Glomerular endothelial cell (primary cell): ENCODE measurements at places on chromosomes 3 and 15. TPM values are rescaled to one million over a fixed set of nuclear protein-coding genes. Genes with fewer than 3 reads are reported as not detected.

Gene ACOX2
- 0.10 and 4.7 TPM in 2 replicates for total RNA-seq

Gene MFSD1
- total RNA-seq: 51.2 and 54.3 TPM in 2 replicates

Gene RAD51
- 3.4 and 4.7 TPM in 2 replicates for total RNA-seq

Gene GOLGA8O
- total RNA-seq: not detected in 2 replicates

Gene SEMA3F
- total RNA-seq: 95.6 and 106 TPM in 2 replicates

Gene UBE2E1
- 98.8 and 118 TPM in 2 replicates for total RNA-seq

Gene ADAMTS17
- not detected in 2 replicates for total RNA-seq

Gene UACA
- 118 and 247 TPM in 2 replicates for total RNA-seq

Gene LTK
- 0.24 and 0.70 TPM in 2 replicates for total RNA-seq

Gene TCTA
- 18.4 and 28.7 TPM in 2 replicates for total RNA-seq

Gene AADAC
- total RNA-seq: 1.6 and 4.3 TPM in 2 replicates

Gene DGKG
- total RNA-seq: 3.8 and 4.4 TPM in 2 replicates

Gene C2CD4A
- 0.05 and 1.1 TPM in 2 replicates for total RNA-seq

Gene RPP25
- 25.3 and 26.3 TPM in 2 replicates for total RNA-seq

Gene KNG1
- total RNA-seq: not detected in 2 replicates

Gene SNTN
- total RNA-seq: not detected in 2 replicates

Gene CCR3
- not detected in 2 replicates for total RNA-seq

Gene MOBP
- total RNA-seq: 0.23 TPM in 1 of 2 replicates, not detected in the other

Gene PROK2
- total RNA-seq: not detected in 2 replicates

Gene PLCH1
- 1.2 TPM in 1 of 2 replicates, not detected in the other for total RNA-seq

Gene GALK2
- 28.8 and 34.5 TPM in 2 replicates for total RNA-seq

Gene DTX3L
- 43.0 and 48.7 TPM in 2 replicates for total RNA-seq

Gene GOLGA8G
- total RNA-seq: not detected in 2 replicates

Gene LINGO1
- 0.18 TPM in 1 of 2 replicates, not detected in the other for total RNA-seq

Gene ADIPOQ
- total RNA-seq: not detected in 2 replicates

Gene MAP3K13
- total RNA-seq: 21.5 and 26.8 TPM in 2 replicates

Gene LOXL1
- 35.5 and 37.7 TPM in 2 replicates for total RNA-seq

Gene GMNC
- 0.06 TPM in 1 of 2 replicates, not detected in the other for total RNA-seq

Gene PARP9
- total RNA-seq: 20.5 and 37.9 TPM in 2 replicates

Gene TMEM42
- total RNA-seq: 14.5 and 17.1 TPM in 2 replicates
